ENCODE measurements at places on chromosomes 2 and 18.

- no peak for DNase-seq
Observed at GRCh38 chr2:164890544-164890943, 48.9 kb upstream of the COBLL1 start.

DNA sequence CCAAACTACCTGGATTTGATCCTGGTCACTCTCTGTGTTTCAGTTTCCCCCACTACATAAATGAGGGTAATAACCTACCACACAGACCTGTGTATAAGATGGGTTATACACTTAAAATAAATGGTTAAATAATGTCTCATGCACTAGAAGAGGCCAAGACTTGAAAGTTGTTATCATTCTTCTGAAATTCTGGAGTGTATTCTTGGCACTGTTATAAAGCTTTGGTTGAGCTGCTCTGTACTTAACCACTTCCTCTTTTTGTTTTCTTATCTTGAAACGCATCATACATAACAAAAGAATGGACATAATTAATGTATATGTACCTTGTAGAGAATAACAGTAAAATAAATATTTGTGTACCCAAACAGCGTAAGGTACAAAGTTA, 281.0 kb downstream of the AFF3 start:
- DNase-seq: no peak

- no peak for DNase-seq
Observed at GRCh38 chr2:226763320-226763719, 36.3 kb downstream of the IRS1 start.

- no peak for DNase-seq
Observed at GRCh38 chr18:26301681-26302080, 75.4 kb downstream of the TAF4B start.

- DNase-seq: no peak
Observed at GRCh38 chr2:240208631-240209211, 68.3 kb upstream of the OTOS start.

DNA sequence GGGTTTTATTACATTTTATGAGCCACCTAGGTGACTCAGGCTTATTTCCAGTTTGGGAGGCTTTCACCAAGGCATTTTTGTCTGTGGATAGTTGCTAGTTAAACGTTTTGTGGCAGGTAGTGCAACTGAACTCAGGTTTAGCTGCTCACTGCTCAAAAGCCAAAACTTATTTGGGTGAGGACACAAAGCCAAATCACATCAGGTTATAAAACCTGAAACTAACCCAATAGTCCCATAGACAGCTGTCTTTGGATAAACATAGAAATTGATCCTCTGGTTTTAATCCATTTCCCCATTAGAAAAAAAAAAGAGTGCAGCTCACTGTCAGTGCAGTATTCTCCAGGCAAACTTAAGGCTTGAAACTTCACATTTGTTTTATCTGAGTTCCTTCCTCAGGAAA, 362.6 kb upstream of the TFPI start:
- DNase-seq: no peak

DNA sequence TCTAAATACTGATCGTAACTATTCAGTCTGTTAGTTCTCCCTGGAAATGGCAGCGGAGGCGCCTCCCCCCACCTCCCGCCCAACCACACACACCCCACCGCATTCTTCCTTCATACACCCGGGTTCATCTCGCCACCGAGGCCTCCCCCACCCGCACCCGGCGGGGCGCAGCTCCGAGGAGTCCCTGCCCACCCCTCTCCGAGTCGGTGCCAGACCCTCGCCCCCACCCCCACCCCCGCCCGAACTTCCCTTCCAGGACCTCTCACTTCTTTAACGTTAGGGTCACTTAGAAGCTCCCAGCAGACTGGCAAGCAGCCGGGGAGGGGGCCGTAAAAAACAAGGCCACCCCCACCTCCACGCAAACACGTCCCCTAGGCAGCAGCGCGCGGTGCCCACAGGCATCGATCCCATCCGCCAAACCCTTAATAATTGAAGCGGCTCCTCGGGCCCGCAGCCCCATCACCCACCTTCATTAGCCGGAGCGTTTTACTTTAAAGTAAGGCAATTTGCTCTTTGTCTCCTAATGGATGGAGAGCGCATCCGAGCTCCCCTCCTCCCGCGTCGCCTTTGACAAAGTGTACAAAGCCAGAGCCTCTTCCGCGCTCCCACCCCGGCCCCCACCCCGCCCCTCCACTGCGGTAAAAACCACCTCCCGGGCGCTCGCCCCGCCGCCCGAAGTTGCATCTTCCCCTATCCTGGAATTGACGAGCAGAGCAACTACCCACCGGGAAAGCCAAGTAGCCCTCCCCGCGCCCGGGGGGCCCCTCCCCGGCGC, 624 bp downstream of the ZNF516 start:
- DNase-seq: no peak

DNA sequence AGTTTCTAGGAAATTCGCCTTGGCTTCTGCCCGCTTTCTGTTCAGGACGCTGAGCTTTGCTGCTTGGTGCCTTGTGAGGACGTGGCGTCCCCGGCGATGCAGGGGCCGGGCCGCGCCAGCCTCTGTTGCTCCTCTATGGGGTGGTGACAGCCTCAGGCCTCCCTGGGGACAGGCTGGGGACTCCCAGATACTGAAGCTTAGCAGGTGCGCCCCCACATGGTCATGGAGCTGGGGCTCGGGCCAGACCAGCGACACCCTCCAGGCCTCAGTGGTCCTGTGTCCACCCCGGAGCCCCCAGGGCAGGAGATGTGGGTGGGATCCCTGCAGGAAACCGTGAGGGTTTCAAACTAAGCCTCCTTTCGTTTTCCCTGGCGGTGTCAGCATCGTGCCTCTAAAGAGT, 29.2 kb downstream of the KCNG2 start:
- DNase-seq: no peak

GRCh38 chr2:191270306-191271161, 25.3 kb downstream of the MYO1B start:
- DNase-seq: no peak

DNA sequence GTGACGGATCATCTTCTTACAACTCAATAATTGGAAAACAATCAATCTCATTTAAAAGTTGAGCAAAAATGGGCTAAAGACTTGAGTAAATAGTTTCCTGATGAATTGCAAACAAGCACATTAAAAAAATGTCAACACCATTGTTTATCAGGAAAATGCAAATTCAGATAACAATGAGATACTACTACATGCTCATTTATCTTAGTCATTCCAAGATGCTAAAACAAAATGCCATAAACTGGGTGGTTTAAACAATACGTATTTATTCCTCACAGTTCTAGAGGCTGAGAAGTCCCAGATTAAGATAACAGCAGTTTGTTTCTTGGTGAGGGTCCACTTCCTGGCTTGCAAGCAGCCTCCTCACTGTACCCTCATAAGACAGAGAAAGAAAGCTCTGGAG, 359.6 kb downstream of the NR4A2 start:
- DNase-seq: no peak

GRCh38 chr18:50558948-50559751, 737 bp upstream of the MAPK4 start:
- no peak for DNase-seq

DNA sequence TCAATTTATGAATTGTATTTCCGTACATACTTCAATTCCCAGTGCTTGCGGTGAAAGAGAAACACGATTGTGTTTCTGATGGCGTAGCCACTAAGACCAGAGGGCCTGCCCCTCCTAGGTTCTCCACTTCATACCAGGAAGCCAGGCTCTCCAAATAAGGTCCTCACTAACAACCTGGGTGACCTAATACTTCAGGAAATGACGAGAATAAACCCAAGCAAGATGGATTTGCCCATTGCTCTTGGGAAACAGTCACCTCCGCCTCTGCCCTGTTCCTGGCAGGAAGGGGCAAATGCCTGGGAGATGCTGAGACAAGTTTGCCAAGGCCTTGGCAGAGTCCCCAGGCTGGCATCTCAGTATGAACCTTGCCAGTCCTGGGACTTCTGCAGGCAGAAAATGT, 41.8 kb downstream of the TTC32 start:
- no peak for DNase-seq

DNA sequence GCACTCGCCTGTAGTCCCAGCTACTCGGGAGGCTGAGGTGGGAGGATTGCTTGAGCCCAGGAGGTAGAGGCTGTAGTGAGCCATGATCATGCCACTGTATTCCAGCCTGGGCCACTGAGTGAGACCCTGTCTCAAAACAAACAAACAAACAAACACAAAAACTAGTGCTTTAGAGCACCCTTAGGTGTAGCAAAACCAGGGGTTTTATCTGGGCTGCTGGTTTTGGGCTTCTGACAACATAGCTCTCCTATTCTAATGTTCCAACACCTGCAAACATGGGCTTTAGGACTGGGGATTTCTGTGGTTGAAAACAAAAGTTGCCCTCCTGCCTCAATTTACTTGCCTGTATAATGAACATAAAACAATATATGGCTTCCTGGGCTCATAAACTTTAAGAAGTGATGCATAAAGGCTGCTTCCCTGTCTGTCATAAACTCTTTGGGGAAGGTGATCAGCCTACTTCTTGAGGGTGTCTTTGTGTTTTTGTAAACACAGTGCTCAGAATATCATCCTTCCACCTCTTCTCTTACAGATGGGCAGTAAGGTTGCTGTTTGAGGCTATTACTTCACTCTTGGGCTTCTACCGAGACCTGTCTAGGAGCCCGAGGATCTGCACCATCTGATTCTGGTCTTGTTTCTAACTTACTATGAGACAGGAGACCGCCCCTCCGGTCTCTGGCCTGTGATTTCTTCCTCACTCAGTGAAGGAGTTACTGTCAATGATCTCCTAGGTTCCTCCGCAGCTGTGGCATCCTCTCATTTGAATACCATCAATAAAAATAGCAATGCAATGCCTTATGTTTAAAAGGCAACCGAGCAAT, 246.5 kb downstream of the MYCN start:
- no peak for DNase-seq

- DNase-seq: no peak
Observed at GRCh38 chr18:76358774-76359173, 136.3 kb downstream of the ZNF516 start.

GRCh38 chr2:187319441-187320108, 128.5 kb downstream of the CALCRL start:
- no peak for DNase-seq

GRCh38 chr18:24567199-24567598, 106.8 kb downstream of the HRH4 start:
- no peak for DNase-seq

GRCh38 chr2:24461685-24462084, 29.4 kb upstream of the NCOA1 start:
- DNase-seq: no peak

- no peak for DNase-seq
Observed at GRCh38 chr2:161102770-161103450, 57.3 kb upstream of the TANK start.

DNA sequence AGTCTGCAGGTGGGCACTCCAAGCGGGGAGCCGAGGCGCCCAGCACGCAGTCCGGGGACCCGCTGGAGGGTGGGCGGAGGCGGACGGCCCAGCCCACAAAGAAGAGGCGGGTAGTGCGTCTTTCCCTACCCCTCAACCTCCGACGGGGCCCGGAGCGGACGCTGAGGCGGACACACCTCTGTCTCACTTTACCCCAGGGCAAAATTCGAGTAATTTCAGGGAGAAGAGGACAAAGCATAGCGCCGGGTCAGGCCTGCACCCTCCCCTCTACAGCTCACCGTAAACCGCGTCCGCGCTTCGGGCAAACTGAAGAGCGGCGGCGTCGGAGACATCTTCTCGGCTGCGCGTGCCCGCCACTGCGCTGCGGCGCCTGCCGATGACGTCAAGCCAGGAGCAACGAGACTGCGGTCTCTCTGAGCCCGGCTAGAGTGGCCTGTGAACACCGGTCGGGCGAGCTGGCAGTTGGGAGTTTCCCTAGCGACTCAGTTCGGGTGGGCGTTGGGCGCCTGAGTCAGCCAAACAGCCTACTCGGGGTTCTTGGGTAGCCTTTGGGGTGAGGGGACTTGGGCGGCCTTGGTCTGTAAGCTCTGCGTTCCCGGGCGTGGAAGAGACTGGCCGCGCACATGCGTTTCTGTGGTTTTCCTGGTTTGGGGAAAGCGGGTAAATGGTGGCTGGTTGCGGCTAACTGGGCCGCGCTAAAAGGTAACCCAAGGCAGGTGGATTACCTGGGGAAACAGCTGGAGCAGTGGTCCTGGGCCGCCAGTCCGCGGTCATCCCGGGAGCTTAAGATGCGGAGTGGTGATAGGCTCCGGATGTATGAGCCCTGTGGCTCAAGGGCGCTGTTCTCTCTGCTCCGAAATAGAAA, at the start of gene THOC1:
TSS of gene THOC1 (minus strand) at position 360 of the 865 bp plus-strand sequence. CDS start at position 332, 28 bp downstream.
- DNase-seq: peak; percentile 93

- DNase-seq: peak; percentile 50
Observed at GRCh38 chr2:75640621-75641121, 5.9 kb upstream of the MRPL19 start.

GRCh38 chr18:5543773-5544389, at the start of gene EPB41L3:
Gene EPB41L3 (minus strand): TSS chr18:5543997. CDS start chr18:5489183, 54,814 bp downstream.
- DNase-seq: peak; percentile 24

- no peak for DNase-seq
Observed at GRCh38 chr2:119491776-119492525, 32.3 kb downstream of the SCTR start.

DNA sequence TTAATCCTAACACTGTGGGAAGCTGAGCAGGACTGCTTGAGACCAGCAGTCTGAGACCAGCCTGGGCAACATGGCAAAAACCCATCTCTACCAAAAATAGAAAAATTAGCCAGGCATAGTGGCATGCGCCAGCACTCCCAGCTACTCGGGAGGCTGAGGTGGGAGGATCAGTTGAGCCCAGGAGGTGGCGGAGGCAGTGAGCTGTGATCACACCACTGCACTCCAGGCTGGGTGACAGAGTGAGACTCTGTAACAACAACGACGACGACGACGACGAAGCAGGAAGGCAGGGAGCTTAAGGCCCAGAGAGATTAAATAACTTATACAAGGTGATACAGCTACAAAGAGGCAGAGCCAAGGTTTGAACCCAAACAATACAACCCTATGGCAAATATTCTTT, 37.3 kb downstream of the CFAP36 start:
- DNase-seq: no peak

DNA sequence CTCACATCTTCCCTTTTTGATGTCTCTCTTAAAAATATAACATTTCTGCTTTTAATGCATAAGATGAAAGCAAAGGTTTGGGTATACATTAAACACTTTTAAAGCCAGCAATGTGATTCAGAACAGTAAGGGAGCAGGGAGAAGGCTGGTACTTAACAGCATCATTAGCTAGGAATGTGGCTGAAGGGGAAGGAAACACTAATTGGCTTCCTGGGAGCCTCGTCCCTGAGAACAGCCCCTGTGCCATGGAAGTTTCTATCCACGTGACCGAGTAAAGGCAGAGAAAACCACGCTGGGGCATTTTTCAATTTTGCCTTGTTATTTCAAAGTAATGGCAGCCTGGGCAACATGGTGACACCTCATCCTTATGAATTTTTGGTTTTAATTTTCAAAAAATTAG, 109.2 kb upstream of the GPC1 start:
- DNase-seq: no peak

- no peak for DNase-seq
Observed at GRCh38 chr18:79852561-79853302, 55.0 kb downstream of the KCNG2 start.

DNA sequence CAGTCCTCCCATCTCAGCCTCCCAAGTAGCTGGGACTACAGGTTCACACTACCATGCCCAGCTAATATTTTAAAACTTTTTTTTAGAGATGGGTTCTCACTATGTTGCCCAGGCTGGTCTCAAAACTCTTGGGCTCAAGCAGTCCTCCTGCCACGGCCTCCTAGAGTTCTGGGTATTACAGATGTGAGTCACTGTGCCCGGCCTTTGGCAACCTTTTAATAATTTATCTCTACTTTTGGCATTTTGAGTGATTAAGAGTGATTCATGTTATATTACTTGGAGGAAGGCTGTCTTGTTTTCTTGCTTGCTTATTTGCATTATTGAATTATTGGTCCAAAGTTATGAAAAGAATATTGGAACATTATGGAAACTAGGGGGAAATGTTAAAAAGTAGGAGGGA, 24.3 kb downstream of the NCOA1 start:
- DNase-seq: no peak
